ENCODE measurements at places on chromosomes 4 and X.

DNA sequence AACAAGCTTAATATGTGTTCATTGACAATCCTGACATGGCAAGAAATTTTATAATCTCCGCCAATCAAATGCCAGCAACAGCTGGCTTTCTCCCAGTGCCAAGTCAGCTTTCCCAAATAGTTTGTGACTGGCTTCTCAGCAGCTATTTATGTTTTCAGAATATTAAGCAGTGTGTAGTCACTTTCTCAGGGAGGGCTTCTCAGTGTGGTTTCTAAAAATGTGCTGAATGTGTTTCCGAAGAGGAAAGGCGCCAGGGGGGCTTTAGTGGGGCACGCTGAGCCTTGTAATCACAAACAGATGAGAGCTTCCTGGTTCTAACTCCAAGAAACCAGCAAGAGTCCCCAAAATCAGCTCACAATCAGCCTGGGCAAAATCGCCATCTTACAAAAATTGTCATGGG lies 258.7 kb upstream of the CPEB2 start:
- DNase-seq, result no peak

GRCh38 chr4:476501-476900 lies 22.5 kb downstream of the ZNF721 start:
- DNase-seq, result no peak

- DNase-seq, result peak; percentile 72
Measured at GRCh38 chr4:121370729-121371325, 10.0 kb downstream of the QRFPR start.

GRCh38 chrX:152136312-152136711 lies 2.1 kb downstream of the MAGEA10 start:
- no peak for DNase-seq

DNA sequence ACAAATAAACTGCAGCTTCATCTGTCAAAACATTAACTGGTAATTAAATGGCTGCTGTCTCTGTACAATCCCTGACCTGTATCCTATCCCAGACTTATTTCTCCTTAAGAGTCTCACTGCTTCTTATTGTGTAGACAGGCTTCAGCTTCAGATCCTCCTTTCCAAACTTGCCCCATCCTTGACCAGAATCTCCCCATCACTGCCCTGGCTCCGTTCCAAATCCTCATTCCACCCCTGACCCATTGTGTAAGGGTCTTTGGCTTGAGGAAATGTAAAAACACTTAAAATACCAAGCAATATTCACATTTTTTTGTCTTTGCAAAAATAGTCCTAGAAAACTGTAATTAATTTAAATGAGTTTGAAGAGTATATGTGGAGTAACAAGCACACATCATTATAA lies 152.6 kb upstream of the VEGFC start:
- DNase-seq, result no peak

GRCh38 chr4:176498617-176499256 lies 179.0 kb downstream of the SPCS3 start:
- no peak for DNase-seq

GRCh38 chr4:13344216-13344615 lies 139.9 kb downstream of the RAB28 start:
- DNase-seq, result no peak

DNA sequence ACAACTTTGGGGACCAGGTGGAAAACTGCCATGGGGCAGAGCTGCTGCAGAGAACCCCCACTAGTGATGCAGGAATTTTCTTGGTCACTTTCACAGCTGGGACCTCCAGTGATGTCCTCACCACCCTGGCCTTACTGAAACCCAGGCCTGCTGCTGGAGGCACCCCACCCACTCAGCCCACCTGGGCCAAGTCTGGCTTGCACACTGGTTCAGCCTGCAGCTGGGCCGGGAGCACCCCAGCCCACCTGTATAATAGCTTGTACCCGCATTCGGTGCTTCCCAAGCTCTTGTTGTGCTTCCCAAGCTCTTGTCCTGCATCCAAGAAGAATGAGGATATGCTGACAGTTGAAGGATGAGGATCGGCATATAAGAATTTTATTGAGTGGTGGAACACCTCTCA lies 86.4 kb upstream of the ZMAT1 start:
- DNase-seq, result no peak

GRCh38 chrX:65582450-65583082 lies 48.0 kb upstream of the LAS1L start:
- DNase-seq, result no peak

GRCh38 chr4:182346675-182347375 lies 103.6 kb downstream of the TENM3 start:
- no peak for DNase-seq

- no peak for DNase-seq
Measured at GRCh38 chrX:26597981-26598380, 382.0 kb downstream of the MAGEB5 start.

DNA sequence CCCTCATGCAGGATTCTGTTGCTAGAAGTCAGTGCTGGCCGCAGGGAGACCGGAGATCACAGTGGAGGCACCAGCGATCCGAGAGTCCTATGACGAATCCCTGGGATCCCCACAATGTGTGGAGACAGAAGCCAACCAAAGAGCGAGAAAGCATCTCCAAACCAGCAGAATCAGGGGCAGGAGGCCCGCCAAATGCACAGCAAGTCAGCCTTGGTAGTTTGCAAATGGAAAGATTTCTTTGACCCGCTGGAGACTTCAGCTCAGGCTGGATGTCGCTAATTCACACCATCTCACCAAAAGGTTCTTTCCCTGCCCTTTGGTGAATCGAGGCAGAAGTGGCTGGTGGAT lies 505 bp upstream of the PKD2 start:
- no peak for DNase-seq

DNA sequence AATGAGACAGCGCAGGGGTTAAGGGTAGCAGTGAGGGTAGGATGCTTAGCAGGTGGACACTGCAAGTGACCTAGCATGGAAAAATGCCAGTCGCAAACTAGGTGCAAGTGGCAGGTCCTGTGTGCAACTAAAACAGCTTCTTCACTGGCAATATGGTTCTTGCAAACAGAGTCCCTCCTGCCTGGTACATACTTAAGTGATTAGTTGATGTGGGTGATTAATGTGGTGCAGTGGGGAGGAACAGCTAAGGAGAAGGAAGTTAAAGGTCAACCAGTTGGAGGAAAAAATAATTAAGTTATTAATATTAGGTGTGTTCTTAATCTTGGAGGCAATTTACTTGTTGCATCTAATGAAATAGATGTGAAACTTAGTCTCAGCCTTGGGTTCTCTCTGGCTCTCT lies 121.6 kb upstream of the IGFBP7 start:
- DNase-seq, result no peak

DNA sequence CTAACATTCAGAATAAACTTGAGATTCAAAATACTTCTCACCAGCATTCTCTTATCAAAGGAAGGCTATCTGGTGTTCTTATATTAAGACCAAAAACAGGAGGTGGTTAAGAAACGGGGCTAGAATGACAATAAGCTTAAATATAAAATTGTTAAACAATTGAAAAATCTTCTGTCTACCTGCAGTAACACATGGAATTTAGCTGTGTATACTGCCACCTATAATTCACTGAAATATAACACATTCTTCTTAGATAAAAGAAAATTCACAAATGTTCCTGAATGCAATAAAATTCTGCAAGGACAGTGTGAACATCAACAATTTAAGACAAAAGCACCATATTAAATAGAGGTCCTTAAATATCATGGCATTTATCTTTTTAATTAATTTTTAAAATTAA lies 11.5 kb upstream of the PCDH10 start:
- no peak for DNase-seq

GRCh38 chr4:7324651-7325121 lies 110.0 kb downstream of the PSAPL1 start:
- DNase-seq, result no peak

DNA sequence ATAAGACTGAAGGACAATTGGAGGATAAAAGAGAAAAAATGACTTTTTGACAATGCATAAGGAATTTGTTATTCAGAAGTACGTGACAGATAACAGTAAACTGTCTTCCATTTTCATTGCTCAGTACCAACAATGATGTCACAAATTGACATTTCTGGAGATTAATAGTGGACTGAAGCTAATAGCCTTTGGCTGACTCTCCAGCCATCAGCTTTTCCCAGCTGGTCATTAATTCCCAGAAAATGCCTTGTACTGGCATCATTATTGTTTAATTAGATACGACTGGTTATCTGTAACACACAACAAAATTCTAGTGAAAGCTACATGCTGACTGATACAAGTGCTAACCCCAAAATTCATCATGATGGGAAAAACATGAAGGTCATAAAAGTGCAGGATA lies 147.9 kb upstream of the FGF13 start:
- DNase-seq, result no peak

GRCh38 chr4:100356172-100356571 lies 161.7 kb downstream of the EMCN start:
- DNase-seq, result no peak

DNA sequence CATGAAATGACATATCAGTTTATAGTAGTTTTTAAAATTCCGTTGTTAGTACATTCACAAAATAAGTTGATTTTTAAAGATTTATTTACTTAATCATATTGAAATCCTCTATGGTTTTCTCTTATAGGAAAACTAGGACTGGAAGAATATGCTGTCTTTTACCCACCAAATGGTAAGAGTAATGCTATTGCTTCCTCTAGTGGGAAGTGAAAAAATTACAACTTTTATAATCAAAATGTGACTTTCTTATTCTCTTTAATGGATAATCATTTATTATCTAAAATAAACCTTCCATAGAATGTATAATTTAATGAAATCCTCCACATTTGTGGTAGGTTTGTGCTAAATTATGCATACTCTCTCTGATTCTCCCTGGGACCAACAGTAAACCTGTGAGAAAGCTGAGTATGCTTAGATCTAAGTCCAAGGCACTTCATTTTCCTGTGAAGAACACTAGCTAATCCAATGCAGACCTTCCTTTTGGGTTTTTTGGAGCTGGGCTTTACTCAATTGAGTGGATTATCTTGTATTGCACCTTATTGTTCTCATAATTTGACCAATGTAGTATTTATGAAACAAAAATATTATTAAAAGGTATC lies 136.2 kb downstream of the TBC1D19 start:
- DNase-seq, result peak; percentile 8

- DNase-seq, result no peak
Measured at GRCh38 chr4:27123123-27123768, 262.6 kb downstream of the STIM2 start.

GRCh38 chr4:148265627-148266026 lies 176.6 kb downstream of the NR3C2 start:
- no peak for DNase-seq

DNA sequence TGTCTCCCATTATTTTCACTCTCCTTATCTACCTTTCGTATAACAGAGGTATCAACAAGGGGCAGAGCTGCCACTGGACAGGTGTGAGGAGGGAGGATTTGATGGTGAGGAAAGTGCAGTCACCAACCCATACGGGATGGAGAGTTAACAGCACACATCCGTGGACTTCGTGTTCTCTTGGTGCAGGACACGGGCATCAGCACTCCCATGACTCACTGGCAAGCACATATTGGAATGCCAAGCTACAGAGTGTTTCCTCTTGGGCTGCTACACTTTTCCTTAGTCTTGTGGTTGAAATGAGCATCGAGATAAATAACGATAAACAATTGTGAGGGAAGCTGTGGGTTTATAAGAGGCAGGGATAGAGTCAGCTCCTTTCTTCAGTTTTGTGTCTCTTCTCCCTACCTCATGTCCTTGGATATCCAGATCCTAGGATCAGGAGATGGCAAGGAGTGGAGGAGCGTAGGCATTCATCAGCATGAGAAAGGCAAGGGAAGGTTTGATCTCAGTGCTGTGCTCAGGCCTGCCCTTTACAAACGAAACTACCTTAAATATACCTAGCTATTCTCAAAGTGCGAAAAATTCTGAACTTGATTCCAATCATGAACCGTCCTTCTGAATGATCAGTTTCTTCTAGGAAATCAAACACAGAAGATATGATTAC lies 96.3 kb downstream of the ZNF827 start:
- DNase-seq, result no peak

DNA sequence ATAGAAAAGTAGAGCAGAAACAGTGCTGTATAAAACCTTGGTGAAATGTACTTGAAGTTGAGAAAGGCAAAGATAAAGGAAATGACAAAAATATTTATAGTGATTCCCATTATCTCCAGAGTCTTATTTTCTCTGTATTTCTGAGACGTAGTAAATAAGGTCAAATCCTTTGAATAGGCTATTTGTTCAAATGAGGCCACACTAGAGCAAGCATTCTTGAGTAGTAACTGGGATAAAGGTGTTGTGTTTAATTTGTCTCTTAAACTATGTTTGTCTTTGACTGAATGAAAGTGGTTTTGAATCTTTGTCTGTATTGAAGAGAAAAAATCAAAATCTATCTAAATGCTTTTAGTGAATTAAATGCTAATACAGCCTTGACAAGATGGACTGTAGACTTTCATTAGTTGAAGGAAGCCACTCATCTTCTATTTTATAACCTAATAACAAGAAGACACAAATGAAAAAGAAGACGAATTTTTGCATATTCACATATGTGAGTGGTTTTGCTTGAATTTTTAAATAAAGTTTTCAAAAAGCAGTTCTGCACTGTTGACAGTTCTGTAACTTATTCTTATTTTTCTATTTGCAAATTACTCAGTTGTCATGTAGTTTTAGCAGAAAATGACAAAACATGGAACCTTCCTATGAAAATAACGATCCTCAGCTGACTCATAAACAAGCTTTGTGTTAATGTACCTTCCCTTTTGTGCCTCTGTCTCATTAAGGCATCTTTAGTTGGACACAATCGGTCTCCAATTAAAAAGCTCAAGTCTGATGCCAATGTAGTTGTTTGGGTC lies 94.8 kb upstream of the PCDH18 start:
- no peak for DNase-seq

DNA sequence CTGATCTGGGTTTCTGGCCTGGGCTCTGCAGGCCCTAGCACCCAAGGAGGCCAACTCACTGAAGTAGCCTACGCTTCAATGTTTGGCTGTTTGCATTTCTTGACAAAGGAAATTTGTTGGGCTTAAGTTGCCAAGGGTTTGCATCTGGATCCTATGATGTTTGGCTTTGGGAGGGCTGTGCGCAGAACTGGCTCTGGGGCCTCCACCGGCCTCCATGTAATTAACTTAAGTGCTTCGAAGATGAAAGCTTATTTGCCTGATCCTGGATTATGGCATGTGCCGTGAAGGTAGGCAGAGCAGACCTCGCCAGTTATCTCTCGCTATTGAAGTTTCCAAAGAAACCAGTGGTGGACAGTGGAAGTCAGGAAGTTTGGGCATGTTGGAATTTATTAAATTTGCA lies 124.3 kb upstream of the STX18 start:
- DNase-seq, result no peak

- no peak for DNase-seq
Measured at GRCh38 chr4:139728840-139729239, 63.2 kb downstream of the MGST2 start.

GRCh38 chr4:145935253-145936141 lies 3.1 kb downstream of the ZNF827 start:
- peak; percentile 38 for DNase-seq

DNA sequence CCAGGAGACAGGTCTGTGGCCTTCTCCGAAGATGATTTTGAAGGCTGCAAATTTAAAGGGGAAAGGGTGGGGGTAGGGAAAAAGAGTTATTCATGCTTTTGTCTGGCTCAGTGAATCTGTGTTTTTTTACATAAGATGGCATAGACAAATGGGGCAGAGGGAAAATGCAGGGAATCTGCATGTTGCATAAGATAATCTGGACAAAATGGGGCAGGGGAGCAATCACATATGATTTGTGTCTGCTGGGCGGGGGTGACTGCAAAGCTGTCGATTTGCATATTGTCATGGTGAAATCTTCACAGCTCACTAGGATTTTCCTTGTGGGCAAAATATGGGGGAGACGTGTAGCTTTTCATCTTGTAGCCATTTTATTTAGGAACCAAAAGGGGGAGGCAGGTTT lies 29.4 kb upstream of the GYG2 start:
- DNase-seq, result no peak

GRCh38 chr4:137471895-137472294 lies 60.4 kb downstream of the PCDH18 start:
- no peak for DNase-seq

Data from muscle of back (tissue), 13 donors.